Stimulated activated CD8-positive, alpha-beta memory T cell treated with anti-CD3 and anti-CD28 coated beads, Interleukin-2, amount 100 ng/mL, for 1 hour (primary cell): ENCODE measurements at places on chromosomes 12 and 14.

DNA sequence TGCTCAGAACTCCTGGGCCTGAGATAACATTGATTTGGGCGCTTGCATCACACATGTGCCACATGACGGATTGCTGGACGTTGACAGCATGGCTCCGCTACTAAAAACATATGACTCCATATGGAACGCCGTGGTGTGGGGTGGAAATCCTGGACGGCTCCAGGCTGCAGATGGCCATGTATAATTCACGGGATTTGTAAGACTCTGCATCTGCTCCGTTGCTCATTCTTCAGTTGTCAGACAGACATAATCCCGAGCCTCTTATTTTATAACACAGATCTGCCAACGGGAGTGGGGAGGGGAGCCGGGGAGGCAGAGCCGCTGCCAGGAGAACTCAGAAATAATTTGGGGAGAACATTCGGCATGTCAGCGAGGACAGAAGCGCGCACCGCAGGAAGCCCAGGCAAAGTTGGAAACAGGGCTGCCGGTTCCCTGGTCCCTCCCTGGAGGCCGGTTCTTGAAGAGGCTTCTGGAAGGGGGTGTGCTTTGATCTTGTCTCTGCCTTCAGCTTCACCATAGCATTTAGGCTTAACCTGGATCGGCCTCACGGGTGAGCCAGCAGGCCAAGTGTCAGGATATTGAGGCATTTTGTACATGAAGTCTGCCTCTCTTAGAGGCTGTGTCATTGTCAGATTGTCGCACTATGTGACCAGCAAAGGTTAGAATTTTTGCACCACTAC lies 45.8 kb upstream of the MYL2 start:
- no peak for DNase-seq

- DNase-seq: no peak
Measured at GRCh38 chr12:44117337-44117736, 281.5 kb downstream of the TMEM117 start.

DNA sequence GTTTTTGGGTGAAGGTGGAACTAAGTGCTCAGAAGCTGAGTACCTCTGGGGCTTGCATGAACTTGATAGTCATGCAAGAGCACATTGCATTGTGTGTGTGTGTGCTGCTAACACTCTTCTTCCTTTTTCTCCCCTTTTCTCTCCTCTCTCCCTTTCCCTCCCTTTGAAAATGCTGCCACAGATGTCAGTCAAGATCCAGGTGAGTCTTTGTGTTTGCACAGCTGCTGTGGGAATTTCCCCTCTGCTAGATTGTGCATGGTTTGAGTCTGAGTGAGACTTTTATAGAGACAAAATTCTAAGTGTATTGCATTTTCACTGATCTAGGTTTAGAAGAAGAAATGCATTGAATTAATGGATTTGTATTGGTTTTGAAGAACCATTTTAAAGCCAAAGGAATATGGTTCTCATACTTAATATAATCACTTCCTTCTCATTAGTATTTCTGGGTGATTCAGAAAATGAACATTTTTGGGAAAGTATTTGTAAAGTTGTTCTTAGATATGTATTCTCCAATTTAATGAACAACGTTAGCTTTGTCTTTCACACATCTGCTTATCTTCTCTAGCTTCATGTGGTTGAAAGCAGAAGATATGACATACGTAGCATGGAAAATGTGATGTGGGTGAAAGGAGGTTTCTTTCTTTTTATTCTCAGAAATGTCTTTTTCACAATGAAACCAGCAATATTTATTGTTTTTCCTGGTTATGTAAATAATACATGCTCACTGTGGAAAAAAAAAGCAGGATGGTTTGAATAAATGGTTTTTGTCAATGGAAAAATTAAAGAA lies 108.5 kb downstream of the NRXN3 start:
- no peak for DNase-seq

DNA sequence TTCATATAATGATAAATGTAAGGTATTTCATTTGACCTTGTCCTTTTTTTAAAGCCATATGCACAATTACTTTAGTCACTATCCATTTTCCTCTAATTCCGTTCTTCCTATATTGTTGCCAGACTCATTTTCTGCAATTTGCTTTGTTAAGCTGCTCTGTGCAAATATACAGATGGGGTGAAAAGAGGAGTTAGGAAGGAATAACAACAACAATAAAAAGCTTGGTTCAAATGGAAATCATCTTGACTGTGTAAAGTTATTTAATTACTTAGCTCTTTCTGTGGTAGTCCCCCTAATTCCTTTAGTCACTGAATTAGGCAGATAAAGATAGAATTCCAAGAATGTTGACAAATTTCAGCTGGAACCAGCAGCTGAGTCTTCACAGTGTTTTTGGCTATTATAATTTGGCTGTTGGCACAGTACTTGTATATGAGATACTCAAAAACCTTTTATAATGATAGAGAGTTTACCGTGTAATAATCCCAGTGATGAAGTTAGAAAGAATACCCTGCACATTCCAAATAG lies 838.0 kb downstream of the RPS29 start:
- no peak for DNase-seq

DNA sequence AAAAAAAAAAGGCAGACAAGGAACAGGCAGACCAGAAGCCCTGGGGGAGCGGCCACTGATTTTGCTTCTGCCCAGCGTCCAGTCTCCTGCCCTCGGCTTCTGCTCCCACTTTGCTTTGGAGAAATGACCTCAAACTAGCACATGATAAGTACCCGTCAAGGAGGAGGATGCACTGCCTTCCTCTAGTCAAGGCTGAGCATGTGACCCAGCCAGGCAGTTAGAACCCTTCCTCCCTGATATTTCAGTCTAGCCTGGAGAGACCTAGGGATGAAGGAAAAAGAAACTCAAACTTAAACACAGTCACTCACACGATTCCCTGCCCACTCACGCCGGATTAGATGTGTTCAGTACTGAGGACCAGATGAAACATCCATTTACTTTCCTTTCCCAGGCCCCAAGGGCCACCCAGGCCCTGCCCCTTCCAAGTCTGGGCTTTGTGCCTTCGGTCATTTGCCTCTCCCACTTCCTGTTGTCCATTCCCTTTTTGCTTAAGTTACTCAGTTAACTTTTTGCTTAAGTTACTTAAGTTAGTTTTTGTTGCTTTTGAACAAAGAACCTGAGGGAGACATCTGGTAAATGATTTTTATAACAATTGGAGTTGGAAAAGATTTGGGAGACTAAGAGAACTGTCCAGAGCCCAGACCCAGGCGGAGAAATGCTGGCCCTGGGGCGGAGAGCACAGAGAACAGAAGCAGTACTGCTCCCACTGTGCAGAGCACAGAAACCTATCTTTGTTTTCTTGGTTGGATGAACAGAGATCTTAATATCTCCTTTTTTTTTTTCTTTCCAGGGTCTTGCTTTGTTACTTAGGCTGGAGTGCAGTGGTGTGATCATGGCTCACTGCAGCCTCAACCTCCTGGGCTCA lies 23.0 kb upstream of the TTC7B start:
- no peak for DNase-seq

DNA sequence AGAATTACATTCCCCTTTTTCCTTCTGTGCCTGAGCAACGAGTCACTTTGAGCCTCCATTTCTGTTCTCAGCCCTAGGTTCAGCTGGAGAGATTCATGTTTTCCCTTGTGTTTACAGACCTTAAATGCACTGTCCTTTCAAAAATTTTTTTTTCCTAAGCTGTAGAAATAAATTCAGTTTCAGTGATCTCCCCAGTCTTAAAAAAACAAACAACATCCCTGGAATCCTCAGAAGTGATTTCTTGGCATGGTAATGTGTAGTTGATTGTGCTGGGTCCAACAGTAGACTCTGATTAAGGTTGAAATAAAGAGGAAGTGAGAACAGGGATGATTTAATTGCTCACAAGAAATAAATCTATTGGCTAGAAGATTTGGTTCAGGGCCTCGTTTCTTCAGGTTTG lies 89.3 kb downstream of the NTN4 start:
- DNase-seq: no peak

DNA sequence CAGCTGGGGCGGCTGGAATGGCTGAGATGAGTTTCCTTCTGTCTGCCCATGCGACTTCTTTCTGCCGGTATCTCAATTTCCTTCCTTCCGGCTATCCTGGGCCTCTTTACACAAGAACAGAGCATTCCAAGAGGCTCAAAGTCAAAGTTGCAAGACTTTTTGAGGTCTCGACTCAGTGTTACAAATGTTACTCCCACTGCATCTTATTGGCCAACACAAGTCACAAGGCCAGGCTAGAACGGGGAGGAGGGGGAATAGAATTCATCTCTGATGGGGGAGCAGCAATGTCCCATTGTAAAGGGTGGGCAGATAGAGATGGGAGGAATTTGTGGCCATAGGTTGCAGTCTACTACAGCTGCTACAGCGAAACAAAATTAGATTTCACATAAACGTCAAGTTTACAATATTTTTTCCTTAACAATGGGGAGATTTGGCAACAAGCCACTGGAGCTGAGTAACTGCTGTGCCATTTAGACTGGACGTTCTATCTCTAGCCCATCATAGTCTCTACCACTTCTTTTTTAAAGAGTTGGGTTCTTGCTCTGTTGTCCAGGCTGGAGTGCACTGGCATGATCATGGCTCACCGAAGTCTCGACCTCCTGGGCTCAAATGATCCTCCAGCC lies 9.5 kb upstream of the NYNRIN start:
- no peak for DNase-seq

- no peak for DNase-seq
Measured at GRCh38 chr12:26612203-26612602, 220.8 kb downstream of the ITPR2 start.

DNA sequence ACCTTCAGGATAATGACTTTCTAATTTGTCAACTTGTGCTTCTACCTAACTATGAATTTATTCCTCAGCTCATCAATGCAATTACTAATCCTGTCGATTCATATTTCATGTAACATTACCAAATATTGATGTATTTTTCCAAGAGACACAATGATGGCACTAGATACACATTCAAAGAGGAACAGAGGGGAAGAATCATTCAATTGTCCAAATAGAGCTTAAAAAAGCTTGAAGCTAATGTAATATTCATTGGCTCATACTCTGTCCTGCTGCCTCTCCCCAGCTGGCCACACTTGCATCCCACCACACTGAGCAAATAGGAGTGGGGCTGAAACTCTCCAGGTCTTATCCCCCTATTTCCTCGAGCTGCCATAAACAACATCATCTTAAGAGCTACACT lies 9.3 kb downstream of the TESPA1 start:
- DNase-seq: no peak

GRCh38 chr12:15599266-15600037 lies 189.7 kb downstream of the EPS8 start:
- no peak for DNase-seq
